Activated CD4-positive, alpha-beta memory T cell treated with anti-CD3 and anti-CD28 coated beads for 36 hours (primary cell): ENCODE measurements at places on chromosomes 16 and 17.

DNA sequence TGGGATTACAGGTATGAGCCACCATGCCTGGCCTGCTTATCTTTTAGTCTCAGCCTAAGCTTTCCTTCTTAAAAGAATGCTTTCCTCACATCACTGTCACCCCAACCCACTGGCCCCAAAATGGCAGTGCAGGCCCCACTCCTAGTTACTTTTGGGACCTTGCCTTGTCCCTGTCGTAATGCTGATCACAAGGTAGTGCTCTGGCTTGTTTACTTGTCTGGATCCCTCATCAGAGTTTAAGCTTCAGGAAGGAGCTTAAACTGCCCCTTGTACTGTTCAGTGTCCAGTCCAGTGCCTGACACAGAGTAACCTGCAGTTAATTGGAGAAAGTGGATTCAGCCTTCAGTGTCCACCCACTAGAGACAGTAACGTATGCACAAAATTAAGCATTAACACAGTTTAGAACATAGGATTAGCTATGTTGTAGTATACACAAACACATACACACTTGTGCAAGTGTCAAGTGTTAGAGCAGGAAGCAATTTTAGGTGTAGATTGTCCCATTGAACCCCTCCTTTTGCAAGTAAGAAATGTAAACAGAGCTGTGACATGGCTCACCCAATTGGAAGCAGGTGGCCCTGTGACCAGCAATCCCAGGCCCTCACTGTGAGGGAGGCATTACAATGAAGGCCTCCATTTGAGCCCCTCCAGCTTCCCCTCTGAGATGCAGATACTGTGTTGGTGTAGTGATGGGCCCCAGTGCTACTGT, 44.2 kb downstream of the LDHD start:
- DNase-seq: no peak
- H3K36me3 ChIP-seq: no peaks in the 10 kb centered on the region
- no peaks in the 10 kb centered on the region for H3K27me3 ChIP-seq
- peaks cover 36% of the 10 kb centered on the region for H3K4me1 ChIP-seq
- H3K4me3 ChIP-seq: no peak overlapping the region

GRCh38 chr16:66304961-66305360, 61.5 kb upstream of the CDH5 start:
- H3K36me3 ChIP-seq: no peaks in the 10 kb centered on the region
- no peak overlapping the region for H3K27ac ChIP-seq
- no peak overlapping the region for H3K4me3 ChIP-seq
- no peaks in the 10 kb centered on the region for H3K4me1 ChIP-seq
- peaks cover 3% of the 10 kb centered on the region for H3K27me3 ChIP-seq

GRCh38 chr17:335691-336090, 16.9 kb downstream of the RPH3AL start:
- DNase-seq: no peak
- peaks cover 3% of the 10 kb centered on the region for H3K27me3 ChIP-seq
- H3K27ac ChIP-seq: no peak overlapping the region
- H3K4me3 ChIP-seq: no peak overlapping the region

DNA sequence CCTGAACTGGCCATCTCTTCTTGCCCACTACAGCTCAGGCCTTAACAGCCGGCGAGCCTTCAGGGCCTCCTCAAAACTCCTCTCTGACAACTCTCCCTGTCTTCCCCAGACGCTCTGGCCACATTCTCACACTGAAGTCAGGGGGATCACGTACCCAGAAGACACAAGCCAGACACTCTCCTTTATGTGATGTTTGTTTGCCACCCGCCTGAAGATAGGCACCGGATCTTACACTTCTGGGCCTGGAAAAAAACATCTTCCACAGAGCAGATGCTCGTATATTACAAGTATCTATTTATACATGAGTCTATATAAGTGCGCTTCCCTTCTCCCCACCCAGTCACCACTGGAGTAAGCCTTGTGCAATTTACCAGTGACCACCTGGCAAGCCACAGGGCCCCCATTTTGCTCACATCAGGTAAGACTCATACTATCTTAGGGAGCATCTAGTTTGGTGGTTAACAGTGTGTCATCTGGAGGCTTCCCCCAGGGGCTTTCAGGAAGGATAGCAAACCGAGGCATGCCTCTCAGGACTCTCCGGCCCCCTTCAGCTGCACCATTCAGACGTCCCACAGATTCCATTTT, 349.4 kb downstream of the SOX9 start:
- H3K4me3 ChIP-seq: no peak overlapping the region
- peaks cover 2% of the 10 kb centered on the region for H3K27me3 ChIP-seq
- no peaks in the 10 kb centered on the region for H3K36me3 ChIP-seq
- DNase-seq: no peak
- no peaks in the 10 kb centered on the region for H3K4me1 ChIP-seq

DNA sequence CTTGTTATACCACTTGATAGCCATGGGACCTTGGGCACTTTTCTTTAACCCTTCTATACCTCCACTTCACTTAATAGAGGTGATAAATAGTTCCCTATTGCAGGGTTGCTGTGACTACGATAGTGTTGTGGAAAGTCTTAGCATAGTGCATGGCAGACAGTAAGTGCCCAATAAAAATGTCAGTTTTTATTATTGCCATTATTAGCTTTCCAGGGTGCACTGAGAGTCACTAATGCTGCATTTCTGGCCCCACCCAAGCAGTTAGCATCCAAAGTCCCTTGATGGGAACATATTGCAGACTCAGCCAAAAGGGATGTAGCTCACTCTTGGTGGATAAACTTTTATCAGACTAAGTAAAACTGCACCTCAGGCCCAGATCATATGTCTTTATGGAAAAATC, 41.5 kb upstream of the TEKT3 start:
- no peaks in the 10 kb centered on the region for H3K4me1 ChIP-seq
- H3K36me3 ChIP-seq: no peaks in the 10 kb centered on the region
- H3K27ac ChIP-seq: no peak overlapping the region

DNA sequence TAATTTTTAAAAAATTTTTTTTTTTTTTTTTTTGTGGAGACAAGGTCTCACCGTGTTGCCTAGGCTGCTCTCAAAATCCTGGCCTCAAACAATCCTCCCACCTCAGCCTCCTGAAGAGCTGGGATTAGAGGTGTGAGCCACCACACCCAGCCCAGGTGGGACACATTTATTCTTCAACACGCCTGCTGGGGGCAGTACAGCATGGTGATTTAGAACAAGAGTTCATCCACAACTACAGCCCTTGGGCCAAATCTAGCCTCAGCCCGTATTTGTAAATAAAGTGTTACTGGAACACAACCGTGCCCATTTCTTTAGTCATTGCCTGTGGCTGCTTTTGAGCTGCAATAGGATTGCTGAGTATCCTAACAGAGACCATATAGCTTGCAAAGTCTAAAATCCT, 92.8 kb downstream of the KATNIP start:
- H3K27ac ChIP-seq: no peak overlapping the region
- no peaks in the 10 kb centered on the region for H3K4me1 ChIP-seq
- peak; percentile 18 for DNase-seq
- H3K4me3 ChIP-seq: no peak overlapping the region

- H3K4me3 ChIP-seq: no peak overlapping the region
- H3K27me3 ChIP-seq: no peaks in the 10 kb centered on the region
- no peaks in the 10 kb centered on the region for H3K36me3 ChIP-seq
- DNase-seq: peak; percentile 72
Observed at GRCh38 chr17:78497115-78497540, 80.1 kb downstream of the DNAH17 start.

DNA sequence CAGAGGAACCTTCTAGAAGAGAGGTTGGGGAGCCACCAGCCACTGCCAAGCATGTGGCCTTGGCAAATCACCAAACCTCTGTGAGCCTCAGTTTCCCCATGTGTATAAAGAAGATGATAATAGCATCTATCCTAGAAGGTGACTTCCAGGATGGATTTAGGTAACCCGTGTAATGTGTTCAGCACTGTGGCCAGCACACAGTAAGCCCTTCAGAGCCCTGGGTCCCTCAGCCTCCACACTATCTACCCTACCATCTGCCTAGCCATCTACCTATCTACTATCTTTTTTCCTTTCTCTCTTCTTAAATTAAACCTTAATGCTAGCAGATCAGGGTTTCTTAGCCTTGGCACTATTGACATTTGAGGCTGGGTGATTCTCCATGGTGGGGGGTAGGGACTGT, 33.0 kb downstream of the TEKT5 start:
- no peak overlapping the region for H3K27ac ChIP-seq
- H3K27me3 ChIP-seq: peaks cover 9% of the 10 kb centered on the region
- H3K4me1 ChIP-seq: no peaks in the 10 kb centered on the region
- H3K36me3 ChIP-seq: no peaks in the 10 kb centered on the region
- DNase-seq: no peak

- H3K36me3 ChIP-seq: no peaks in the 10 kb centered on the region
- H3K27ac ChIP-seq: no peak overlapping the region
- DNase-seq: no peak
- H3K4me3 ChIP-seq: no peak overlapping the region
- peaks cover 27% of the 10 kb centered on the region for H3K27me3 ChIP-seq
Observed at GRCh38 chr17:49436174-49436573, 21.5 kb upstream of the PHB1 start.

- peak overlapping the region; percentile 92 for H3K27ac ChIP-seq
- H3K4me3 ChIP-seq: peak overlapping the region; percentile 86
- DNase-seq: no peak
- H3K36me3 ChIP-seq: no peaks in the 10 kb centered on the region
Observed at GRCh38 chr17:40218006-40218739, 931 bp upstream of the WIPF2 start.

DNA sequence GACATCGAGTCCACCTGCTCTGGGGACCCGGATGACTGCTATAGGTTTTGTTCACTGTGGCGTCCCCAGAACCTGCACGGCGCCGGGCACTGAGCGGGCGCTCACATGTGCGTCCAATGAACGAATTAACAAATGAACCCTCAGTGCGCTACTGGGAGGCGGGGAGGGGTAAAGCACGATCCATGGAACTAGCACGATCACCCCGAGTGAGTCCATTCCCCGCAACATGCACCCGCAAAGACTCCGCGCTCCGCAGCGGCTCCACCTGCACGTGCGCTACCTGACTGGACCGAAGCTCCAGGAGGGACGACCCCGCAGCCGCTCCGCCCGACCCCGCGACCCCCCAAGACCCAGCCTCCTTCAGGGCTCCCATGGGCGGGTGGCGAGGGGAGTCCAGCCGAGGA, 491 bp downstream of the TRAP1 start:
- peaks cover 27% of the 10 kb centered on the region for H3K36me3 ChIP-seq
- peaks cover 35% of the 10 kb centered on the region for H3K4me1 ChIP-seq
- DNase-seq: peak; percentile 53
- H3K27me3 ChIP-seq: no peaks in the 10 kb centered on the region
- peak overlapping the region; percentile 83 for H3K27ac ChIP-seq
- H3K4me3 ChIP-seq: peak overlapping the region; percentile 93

DNA sequence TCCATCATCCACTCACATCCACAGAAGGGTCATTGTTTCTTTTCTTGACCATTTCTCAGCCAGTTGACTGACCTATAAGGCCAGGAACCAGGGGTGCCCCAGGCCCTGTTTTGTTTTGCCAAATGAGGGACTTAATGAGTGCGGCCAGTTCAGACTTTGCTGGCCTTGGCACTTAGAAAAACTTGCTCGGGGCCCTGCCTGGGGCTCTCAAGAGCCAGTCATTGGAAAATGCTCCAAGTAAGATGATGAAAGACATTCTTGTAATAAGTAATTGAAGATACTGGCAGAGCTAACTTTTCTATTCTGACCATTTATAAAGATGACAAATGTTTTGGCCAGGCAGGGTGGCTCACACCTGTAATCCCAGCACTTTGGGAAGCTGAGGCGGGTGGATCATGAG, 29.0 kb upstream of the CLEC18B start:
- DNase-seq: no peak
- H3K27ac ChIP-seq: no peak overlapping the region
- H3K36me3 ChIP-seq: peaks cover 17% of the 10 kb centered on the region
- no peak overlapping the region for H3K4me3 ChIP-seq
- no peaks in the 10 kb centered on the region for H3K4me1 ChIP-seq
- no peaks in the 10 kb centered on the region for H3K27me3 ChIP-seq

DNA sequence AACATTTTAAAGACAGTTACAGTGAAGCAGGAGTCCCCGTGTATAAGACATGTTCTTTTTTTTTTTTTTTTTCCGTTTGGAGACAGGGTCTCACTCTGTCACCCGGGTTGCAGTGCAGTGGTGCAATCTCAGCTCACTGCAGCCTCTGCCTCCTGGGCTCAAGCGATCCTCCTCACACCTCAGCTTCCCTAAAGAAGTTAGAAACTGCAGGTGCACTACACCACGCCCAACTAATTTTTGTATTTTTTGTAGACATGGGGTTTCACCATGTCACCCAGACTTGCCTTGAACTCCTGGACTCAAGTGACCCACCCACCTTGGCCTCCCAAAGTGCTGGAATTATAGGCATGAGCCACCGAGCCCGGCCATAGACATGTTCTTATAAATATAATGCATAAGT, 3.0 kb downstream of the EVI2B start:
- peak overlapping the region; percentile 92 for H3K27ac ChIP-seq
- H3K27me3 ChIP-seq: no peaks in the 10 kb centered on the region
- DNase-seq: peak; percentile 43
- H3K36me3 ChIP-seq: peaks cover 12% of the 10 kb centered on the region
- peak overlapping the region; percentile 84 for H3K4me3 ChIP-seq

- H3K4me1 ChIP-seq: peaks cover 23% of the 10 kb centered on the region
- no peaks in the 10 kb centered on the region for H3K27me3 ChIP-seq
- H3K36me3 ChIP-seq: peaks cover 31% of the 10 kb centered on the region
- peak overlapping the region; percentile 95 for H3K4me3 ChIP-seq
Observed at GRCh38 chr16:28951410-28951943, 740 bp downstream of the NFATC2IP start.

DNA sequence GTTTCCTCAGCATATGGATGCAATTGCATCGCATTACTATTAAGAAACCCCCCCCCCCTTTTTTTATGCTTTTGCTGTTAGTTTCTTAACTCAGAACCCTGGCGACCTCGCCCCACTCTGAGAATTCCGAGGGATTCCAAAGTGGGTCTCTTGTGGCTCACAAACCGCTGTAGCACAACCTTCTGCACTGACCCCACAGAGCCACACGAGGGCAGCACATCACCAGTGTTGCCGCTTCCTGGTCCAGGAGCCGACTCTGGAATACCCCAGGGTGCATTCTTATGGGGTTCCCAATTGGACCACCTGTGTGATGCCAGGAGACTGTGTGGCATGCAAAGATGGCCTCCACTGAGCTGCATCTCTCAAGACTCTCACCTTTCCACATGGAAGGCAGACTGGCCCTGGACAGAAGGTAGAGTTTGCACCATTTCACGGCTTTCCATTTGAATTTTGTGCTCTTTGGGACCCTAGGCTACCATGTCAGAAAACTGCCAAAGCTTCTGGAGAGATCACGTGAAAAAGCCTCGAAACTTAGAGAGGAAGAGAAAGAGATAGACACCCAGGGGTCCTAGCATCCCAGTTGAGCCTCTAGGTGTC, 432.7 kb upstream of the ASIC2 start:
- H3K36me3 ChIP-seq: no peaks in the 10 kb centered on the region
- no peak overlapping the region for H3K4me3 ChIP-seq
- DNase-seq: peak; percentile 31
